ENCODE measurements at places on chromosomes 12 and 14.

- DNase-seq: no peak
Observed at GRCh38 chr12:26623136-26623535, 209.9 kb downstream of the ITPR2 start.

DNA sequence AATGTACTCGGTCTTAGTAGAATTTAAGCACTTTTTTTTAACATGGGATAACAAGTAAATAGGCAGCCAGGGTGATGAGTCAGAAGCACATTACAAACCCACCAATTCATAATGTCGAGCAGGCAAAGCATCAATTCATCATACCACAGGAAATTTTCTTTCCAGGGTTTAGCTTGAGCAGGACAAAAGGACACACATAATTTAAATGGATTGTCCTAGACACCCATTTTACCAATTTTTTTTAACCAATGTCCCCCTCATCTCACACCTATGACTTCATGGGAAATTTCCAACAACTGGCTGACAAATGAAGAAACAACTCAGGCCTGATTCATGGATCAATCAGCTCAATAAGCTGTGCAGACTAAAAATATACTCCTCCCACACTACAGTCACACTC lies 58.8 kb upstream of the FOXG1 start:
- no peak for DNase-seq

- no peak for DNase-seq
Observed at GRCh38 chr14:103161054-103161397, 37.8 kb downstream of the TNFAIP2 start.

DNA sequence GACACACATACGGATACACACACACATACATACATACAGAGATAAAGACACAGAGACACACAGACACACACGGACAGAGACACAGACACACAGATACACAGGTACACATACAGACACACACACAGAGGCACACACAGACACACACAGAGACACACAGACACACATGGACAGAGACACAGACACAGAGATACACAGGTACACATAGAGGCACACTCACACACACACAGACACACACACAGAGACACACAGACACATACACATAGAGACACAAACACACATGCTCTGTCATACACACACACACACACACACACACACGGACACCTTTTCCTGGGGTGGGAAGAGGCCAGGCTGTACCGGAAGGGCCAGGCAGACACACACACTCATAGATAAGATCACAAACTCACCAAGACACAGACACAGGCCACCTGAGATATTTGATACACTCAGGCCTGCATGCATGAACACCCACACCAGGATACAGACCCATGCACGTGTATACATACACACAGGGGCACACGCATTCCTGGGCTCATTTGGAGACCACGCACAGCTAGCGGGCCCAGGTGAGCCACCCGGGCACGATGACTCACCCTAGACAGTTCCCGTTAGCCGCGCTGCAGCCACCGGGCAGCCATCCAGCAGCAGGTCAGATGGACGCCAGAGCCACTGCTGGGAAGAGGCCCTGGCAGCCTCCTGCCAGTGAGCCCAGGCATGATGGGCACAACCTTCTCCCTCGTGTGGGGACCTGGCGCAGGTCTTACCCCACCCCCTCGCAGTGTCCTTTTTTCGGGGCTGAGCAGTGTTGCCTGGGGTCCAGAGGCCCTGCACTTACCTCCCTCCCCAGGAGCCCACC lies 1.8 kb upstream of the AHNAK2 start:
- no peak for DNase-seq

- peak; percentile 75 for DNase-seq
Observed at GRCh38 chr12:111404362-111405148, 1.2 kb upstream of the SH2B3 start.

DNA sequence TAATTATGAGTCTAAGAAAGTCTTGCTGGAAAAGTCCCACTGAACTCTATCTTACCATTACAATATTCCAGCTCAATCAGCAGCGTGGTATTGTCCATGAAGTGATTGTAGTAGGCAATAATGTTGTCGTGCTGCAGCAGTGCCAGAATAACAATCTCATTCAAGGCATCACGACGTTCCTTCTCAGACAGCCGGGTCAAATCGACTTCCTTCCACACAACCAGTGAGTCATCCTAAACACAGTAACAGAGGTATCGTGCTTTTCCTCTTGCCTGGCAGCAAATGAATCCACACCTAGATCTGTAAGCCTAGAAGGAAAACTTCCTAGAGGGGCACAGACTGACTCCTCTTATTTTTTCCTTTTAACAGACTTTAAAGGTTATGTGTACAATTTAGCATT lies 2.9 kb downstream of the NEK9 start:
- peak; percentile 18 for DNase-seq

DNA sequence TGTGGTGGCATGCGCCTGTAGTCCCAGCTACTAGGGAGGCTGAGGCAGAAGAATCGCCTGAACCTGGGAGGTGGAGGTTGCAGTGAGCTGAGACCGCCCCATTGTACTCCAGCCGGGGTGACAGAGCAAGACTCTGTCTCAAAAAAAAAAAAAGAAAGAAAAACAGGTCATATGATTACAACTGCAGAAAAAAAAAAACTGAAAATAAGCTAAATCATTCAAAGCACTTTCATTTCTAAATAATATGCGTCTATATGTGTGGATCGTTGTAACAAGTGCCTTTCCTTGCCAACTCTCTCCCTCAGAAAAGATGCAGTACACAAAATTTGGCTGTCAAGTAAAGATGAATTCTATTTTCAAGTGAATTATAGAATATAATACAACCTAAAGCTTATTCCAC lies 42.4 kb downstream of the ATXN2 start:
- DNase-seq: no peak

DNA sequence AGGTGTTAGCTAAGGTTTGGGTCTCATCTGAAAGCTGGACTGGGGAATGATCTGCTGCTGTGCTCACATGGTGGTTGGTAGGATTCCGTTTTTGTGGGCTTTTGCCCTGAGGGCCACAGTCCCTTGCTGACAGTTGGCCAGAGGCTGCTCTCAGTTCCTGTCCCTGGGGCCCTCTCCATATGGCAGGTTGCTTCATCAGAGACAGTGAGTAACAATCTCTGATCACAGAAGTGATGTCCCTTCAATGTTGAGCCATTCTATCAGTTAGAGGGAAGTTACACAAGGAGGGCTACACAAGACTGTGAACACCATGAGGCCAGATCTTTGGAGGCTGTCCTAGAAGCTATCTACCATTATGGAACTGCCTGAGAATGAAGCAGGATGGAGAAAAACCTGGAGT lies 137.2 kb downstream of the AACS start:
- no peak for DNase-seq

- DNase-seq: no peak
Observed at GRCh38 chr12:123171967-123172366, 21.1 kb upstream of the PITPNM2 start.

- DNase-seq: no peak
Observed at GRCh38 chr14:78316052-78316451, 145.9 kb downstream of the NRXN3 start.

- DNase-seq: no peak
Observed at GRCh38 chr14:81275305-81276072, 54.7 kb upstream of the GTF2A1 start.

DNA sequence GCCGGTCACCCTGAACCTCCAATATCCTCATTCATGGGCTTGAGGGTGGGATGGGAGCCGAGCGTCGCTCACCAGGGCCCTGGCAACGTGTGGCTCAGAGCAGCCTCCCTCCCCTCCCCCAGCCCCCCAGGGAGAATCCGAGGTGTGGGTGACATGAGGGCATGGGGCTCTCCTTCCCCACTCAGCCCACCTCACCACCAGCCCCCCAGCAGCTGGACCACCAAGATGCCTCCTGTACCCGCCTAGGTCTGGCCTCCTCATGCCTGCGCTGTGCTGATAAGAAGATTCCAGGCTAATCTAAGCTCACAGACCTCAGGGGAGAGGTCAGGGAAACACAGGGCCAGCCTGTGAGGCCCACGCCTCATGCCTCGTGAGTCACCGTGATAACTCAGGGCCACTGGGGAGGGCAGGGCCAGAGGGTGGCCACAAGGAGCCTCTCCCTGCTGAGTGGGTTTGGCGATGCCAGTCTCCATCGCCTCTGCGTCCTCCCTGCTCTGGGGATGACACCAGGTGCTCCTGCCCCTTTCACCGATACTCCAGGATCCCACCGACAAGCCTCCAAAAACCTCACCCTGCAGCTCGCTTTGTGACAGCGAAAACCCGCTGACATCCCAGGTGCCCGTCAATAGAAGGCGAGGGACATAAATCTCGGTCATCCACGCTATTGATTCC lies 56.9 kb downstream of the TESC start:
- no peak for DNase-seq

- no peak for DNase-seq
Observed at GRCh38 chr14:54899573-54899972, 3.1 kb downstream of the GCH1 start.

- DNase-seq: peak; percentile 40
Observed at GRCh38 chr12:2891240-2892053, 756 bp downstream of the TULP3 start.

GRCh38 chr12:119699199-119699760 lies 31.3 kb downstream of the PRKAB1 start:
- DNase-seq: no peak

GRCh38 chr14:71523630-71524319 lies 408.5 kb upstream of the RGS6 start:
- no peak for DNase-seq

DNA sequence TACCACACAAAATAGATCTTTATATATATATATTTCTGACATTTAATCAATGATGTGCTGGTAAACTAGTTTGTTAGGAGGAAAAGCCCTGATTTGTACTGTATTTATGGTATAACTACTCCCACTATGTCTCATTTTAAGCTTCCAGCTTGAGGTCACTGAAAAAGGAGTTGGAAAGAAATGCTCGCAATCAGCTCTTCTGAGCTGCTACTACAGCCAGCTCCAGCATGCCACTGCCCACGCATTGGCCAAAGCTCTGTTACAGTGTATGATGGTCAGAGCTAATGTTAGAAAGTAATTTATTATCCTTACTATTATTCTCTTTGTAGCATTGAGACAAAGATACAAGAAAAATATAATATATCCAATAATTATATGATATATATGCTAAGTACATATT lies 55.0 kb upstream of the PCED1B start:
- no peak for DNase-seq

GRCh38 chr12:76311796-76312195 lies 36.4 kb downstream of the BBS10 start:
- DNase-seq: no peak

- no peak for DNase-seq
Observed at GRCh38 chr12:108750526-108750925, 19.2 kb upstream of the CORO1C start.

- DNase-seq: no peak
Observed at GRCh38 chr12:105476616-105477015, 146.1 kb downstream of the C12orf75 start.

- no peak for DNase-seq
Observed at GRCh38 chr14:23127861-23128260, 8.8 kb upstream of the CEBPE start.

DNA sequence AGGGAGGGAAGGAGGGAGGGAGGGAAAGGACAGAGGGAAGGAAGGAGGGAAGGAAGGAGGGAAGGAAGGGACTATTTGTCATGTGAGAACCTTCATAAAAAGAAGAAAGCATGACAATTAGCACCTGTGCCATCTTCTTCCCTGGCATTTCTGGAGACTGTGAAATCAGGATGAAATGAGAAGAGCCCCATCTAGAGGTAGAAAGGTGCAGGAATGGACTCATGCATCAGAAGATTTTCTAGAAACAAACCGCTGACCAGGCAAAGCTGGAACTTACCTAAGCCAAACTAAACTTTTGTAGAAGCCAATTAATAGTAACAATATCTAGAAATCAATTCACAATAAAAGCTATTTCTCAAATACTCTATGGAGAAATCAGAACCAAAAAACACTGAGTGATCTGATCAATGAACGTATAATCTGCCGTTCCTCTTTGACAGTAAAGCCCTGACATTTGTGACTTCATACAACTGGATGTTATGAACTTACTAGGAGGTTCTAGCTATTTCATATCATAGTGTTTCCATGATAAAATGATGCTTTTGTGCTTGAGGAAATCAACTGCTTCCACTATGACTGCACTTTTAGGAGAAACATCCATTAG lies 24.4 kb upstream of the CRACR2A start:
- DNase-seq: no peak

DNA sequence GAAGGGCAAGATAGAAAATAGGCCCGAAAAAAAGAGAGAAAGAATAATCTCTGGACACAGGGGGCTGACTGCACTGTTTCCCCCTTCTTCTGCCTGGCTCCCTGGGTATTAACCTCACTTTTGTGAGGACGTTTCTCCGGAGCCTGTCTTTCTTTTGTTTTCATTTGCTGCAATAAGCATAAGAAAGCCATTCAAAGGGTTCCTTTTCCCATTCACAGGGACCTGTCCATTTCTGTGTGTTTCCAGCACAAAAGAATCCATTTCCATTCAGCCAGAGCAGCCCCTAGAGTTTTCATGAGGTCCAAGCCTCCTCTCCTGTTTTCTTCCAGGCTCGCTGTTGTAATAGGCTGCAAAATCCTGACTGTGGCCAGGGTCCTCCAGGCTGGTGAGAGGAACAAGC lies 16.8 kb downstream of the PLXNC1 start:
- DNase-seq: no peak

DNA sequence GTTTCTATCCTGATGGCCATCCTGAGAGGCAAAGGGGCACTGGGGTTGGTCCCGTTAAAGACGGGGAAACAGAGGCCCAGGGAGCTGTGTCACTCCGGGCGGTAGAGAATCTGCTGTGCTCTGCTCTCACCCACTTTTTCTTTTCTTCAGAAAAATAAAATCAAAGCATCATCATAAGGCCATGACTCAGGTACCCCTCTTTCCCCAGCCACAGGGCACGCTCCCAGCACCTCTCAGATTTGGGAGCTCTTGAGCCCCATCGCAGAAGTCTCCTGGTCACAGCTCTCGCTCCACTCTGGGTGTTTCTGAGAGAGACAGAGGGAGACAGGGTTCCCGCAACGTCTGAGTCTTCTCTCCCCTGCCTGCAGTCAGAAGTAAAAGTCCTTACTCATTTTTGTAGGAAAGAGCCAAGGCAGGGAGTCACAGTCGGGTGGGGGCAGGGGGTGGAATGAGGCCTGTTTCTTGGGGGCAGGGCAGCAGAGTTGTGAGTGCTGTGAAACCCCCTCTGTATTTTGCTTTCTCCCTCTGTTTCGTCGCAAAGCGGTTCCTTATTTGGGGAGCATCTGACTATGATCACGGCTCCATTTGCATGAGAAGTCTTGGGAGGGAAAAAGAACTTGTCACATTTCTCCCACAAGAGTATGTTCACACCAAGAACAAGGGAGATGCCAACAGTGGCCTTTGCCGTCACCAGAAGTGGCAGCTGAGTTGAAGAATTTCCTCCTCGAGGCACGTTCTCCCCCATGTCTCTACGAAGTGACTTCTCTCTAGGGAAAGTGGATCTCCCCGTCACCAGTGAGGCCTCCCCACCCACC lies 139.0 kb downstream of the BCL11B start:
- DNase-seq: no peak

GRCh38 chr12:64951944-64952343 lies 127.5 kb downstream of the TBC1D30 start:
- no peak for DNase-seq

- no peak for DNase-seq
Observed at GRCh38 chr12:52498946-52499345, 5.9 kb upstream of the KRT6A start.

- no peak for DNase-seq
Observed at GRCh38 chr12:25056486-25057130, 107.7 kb upstream of the BCAT1 start.

GRCh38 chr12:132373901-132374611 lies 44.7 kb upstream of the GALNT9 start:
- no peak for DNase-seq
